ENCODE measurements at places on chromosomes 16 and 17.
A peak's percentile ranks its signal among the peaks of the same experiment; 100 is the strongest.

DNA sequence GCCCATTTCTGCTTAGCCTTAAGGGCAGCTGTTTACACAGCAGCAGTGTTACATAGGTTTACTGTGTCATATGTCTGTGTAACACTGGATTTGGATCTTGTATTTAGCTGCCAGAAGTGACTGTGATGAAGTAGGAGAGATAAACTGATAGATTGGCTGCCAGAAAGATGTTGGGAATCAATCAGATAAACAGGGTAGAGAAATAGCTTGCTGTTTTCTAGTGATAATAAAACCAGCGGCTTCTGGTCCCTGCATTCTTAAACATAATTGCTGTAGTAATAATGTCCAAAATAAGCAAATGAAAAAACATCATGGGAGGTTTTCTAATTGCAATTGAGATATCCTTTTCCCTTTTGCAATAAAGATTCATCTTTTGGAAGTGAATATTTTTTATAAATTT lies 68.7 kb downstream of the AATF start:
- DNase-seq: no peak

DNA sequence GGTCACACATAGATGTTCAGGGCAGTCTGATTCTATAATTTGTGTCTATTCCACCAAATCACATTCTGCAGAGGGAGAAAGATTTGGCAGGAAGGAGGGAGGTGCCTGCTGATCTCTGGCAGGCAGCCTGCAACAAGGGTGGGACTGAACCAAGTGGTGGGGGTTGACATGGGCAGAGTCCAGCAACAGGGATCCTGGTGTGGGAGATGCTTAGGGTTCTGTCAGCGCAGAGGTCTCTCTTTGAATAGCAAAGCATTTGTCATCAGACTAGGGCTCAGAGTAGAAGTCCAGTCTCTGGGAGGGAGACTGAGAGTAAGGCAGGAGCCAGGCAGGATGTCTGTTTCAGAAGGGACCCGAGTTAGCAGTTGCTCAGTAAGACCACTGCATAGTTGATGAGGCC lies 94.6 kb downstream of the UTP18 start:
- DNase-seq: no peak

DNA sequence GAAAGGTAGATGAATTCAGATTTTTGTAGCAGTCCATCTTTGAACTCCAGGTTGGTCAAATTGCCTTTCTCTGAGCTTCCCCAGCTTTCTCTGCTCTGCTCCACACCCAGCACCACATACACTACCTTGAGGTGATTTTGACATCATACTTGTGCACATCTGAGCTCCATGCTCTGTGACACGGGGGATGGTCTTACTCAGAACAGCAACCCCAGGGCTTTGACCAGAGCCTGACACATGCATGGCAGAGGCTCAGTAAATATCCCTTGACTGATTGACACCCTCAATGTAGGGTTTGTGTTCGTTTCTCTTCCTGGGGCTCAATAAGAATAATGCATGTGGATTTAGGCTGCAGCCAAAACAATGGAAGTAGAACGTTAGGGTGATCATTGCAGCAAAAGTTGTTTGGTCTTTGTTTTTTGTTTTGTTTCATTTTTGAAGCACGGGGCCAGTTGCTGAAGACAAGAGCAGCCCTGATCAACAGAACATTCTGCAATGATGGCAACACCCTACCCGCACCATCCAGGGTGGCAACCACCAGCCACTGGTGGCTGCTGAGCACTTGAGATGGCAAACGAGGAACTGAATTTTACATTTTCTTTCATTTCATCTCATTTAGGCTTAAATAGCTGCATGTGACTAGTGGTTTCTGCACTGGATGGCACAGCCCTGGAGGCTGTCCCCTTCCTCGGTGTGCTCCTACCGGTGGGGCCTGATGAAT lies 224.8 kb upstream of the TNRC6C start:
- no peak for DNase-seq

- no peak for DNase-seq
Observed at GRCh38 chr17:82978765-82979349, 100.6 kb upstream of the METRNL start.

DNA sequence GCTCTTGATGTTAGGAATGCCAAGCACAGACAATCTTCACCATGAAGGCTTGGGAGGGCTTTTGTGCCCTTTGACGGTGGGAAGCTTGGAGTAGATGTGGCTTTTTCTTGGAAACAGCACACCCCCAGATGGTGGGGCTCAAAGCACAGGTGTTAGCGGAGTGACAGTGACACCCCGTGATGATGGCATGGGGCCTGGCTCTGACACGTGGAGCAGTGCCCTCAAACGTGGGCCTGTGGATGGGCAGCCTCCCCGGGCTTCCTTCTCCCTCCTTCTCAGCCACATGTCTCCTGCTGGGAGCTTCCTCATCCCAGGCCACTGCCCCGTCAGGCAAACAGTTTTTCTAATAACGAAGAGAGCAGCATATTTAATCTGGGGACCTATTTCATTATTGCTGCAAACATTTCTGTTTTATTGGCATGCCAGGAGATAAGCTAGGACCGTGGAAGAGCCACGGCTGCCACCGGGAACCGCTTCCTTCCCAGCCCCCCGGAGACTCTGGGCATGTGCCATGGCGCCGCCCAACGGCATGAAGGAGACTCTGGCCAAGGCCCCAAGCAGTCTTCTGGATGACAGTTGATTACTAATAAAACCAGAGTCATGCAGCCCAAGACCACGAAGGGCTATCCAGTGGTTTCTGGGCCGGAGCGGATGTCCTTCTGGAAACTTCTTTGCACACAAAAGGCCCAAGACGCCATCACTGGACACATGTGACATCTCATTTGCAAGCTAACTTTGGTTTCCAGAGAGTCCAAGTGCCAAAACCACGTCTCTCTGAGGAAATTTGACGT lies 280.3 kb upstream of the FOXF1 start:
- no peak for DNase-seq

GRCh38 chr17:43814026-43814425 lies 18.9 kb downstream of the MPP3 start:
- DNase-seq: no peak

DNA sequence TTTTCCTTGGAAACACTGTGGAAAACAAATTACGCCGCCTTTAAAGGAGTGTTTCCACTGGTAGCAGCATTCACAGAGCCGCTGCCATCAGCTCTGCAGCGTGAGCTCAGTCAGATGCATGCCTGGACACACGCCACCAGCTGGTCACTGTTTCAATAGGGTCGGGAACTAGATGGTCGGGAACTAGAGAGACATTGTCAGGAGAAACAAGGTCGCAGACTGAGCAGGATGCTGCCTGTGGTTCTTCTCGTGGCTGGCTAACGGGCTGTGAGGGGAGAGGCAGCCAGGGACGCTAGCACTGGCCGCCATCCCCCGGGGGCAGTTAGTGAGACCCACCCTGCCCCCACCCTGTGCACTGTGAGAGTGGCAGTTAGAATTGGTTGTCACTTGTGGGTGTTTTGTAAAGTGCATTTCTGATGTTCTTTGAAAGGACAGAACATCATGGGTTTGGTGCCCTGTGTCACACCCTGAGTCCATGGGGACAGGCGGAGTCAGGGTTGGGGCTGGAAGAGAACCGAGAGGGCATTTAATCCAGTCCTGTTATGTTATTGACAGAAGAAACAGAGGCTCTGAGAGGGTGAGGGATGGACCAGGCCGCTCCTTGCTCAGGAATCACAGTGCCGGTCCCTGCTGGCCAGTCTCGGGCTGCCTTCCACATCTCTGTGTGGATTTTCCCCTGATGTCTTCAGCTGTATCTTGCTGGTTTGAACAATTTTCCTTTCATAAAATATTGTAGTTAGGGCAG lies 86.3 kb downstream of the SPECC1 start:
- DNase-seq: peak; percentile 75

GRCh38 chr17:12665263-12666210 lies at the start of gene MYOCD:
MYOCD (plus strand) TSS chr17:12665890; CDS start chr17:12666189, 299 bp downstream.
- no peak for DNase-seq

- DNase-seq: no peak
Observed at GRCh38 chr16:3131755-3132377, 3.0 kb upstream of the ZNF213 start.

- no peak for DNase-seq
Observed at GRCh38 chr17:40415390-40415789, 2.3 kb downstream of the TOP2A start.

DNA sequence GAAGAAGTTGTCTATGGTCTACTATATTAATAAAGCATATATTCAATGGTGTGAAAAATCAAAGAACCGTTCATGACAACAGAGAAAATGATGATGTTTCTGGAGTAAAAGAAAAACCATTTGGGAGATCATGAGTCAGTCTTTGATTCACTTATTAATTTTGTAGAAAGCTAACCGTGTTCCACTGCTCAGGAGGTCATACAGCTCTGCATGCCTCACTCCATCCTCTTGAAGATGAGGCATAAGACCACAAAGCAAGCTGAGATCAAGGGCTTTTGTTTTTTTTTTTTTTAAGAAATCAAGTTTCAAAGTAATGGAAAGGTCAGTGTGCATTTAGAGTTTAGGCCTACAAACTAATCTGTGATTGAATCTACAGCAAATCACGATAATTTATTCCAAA lies 206.4 kb downstream of the CEP112 start:
- DNase-seq: no peak
